ENCODE measurements at places on chromosomes 16 and 17.

DNA sequence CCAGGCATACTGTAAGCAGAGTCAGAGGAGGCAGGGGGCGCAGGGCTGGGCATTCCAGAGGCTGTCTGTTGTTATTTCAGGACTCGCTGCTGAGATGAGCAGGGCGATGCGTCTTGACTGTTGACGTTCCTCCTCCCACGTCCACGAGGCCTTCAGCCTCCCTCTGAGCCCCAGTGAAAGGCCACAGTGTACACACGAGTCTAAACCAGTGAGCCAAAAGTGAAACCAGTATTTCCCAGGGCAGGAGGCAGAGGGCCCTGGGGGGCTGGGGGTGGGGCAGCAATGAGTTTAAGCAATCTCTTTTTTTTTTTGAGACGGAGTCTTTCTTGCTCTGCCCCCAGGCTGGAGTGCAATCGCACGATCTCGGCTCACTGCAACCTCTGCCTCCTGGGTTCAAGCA lies 21.5 kb downstream of the SMTNL2 start:
- no peak for DNase-seq

DNA sequence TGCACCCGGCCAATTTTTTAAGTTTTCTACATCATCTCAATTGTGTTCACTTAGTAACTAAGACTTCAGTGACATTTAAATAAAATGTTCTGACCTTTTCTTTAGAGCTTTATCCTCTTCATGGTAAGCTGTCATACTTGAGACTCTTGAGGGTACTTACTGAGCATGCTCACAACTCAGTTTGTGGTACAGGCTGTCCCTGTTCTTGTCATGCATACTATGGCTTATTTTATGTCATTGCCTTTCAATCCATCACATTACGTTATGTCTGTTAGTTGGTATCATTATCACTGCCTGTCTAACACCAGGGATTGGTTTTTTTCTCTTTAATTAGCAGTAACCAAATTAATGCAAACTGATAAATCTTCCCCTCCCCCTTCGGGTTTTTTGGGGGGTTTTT lies 41.9 kb upstream of the RHBDL3 start:
- DNase-seq, result no peak

DNA sequence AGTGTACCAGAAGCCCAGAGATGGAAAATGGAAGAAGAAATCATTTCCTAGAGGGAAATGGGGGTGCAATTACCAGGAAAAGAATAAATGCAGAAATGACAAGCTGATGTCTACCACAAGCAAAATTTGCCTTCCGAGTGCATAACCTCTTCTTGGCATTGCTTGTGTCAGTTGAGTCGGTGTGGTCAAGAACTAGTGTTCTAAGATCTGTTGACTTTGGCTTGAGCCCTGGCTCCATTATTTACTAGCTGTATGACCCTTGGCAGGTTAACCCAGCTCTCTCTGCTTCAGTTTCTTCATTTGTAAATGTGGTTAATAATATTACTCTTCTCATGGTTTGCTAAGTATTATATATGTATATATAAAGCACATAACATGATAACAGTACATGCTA lies 273.0 kb upstream of the IRX5 start:
- DNase-seq, result no peak

DNA sequence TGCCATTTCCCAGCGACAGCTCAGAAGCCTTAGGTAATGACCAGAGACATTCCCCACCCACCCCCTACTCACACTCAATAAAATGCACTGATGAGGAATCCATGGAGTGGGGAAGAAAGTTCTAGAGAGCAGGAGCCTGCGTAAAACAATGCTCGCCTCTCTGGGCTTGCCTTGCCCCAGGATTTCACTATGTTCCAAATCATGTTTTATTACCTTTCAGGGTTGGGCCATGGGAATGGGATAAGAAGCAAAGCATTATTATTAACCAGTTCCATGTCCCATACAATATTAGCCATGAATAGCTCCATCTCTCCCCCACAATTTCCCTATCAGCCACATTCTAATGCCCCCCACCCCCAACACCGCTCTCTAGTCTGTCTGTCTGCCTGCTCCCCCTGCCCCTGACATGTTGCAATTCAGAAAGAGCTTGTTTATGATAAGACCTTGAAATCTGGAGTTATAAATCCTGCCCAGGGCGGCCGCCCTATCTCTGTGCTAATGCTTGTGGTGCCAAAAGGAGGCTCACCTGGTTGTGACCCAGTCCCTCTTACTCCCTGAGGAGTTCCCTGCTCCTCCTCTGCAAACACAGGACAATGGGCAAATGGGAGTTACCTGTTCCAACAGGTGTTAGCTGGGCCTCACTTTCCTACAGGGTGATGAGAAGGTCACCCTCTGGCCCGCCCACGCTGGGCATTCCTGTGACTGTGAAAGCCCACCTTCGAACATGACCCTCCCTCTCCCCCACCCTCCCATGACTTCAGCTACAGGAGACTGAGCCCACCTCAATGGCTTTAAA lies 28.0 kb upstream of the DDX52 start:
- DNase-seq, result peak; percentile 3

- DNase-seq, result no peak
Observed at GRCh38 chr17:78817123-78817522, 23.5 kb downstream of the USP36 start.

All from ELR (cell line).